Kidney glomerular epithelial cell (primary cell): ENCODE measurements at places on chromosomes 13 and 19.

GRCh38 chr13:50843257-50844083, at the start of gene DLEU7:
DLEU7 (minus strand) TSS chr13:50843692; CDS start chr13:50843646, 46 bp downstream.
- no peak for DNase-seq

GRCh38 chr13:20239748-20240147, 7.6 kb upstream of the GJB6 start:
- DNase-seq: no peak

DNA sequence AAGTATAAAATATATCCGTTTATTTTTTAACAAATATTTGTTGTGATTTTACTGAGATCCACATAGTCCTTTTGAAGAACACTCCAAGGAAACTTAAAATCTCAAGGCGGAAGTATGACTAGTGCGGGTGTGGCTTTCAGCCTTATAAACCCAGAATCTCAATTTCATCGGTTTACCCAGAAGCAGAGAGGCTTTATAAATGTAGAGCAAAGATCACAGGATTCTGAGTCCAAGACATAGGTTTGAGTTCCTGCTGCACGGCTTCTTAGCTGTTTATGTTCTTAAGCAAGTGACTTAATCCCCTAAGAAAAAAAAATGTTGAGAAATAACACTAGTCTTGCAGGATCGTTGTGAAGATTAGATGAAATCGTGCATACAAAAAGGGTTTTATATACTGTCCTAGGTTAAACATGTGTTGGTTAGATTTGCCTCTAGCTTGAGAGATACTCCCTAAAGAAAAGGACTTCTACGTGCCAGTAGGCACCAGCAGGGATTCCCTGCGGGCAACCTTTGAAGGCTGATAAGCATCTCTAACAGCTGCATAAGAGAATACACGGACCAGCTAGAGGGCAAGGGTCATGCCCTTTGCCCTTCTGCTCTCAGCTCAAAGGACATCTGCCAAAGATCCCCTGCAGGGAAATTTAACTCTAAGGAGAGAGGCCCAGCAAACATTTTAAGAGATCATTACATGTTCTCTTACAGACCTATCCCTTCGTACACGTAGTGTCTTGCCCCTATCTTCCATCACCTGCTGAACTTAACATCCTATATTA, 130.4 kb upstream of the MIR17HG start:
- no peak for DNase-seq

DNA sequence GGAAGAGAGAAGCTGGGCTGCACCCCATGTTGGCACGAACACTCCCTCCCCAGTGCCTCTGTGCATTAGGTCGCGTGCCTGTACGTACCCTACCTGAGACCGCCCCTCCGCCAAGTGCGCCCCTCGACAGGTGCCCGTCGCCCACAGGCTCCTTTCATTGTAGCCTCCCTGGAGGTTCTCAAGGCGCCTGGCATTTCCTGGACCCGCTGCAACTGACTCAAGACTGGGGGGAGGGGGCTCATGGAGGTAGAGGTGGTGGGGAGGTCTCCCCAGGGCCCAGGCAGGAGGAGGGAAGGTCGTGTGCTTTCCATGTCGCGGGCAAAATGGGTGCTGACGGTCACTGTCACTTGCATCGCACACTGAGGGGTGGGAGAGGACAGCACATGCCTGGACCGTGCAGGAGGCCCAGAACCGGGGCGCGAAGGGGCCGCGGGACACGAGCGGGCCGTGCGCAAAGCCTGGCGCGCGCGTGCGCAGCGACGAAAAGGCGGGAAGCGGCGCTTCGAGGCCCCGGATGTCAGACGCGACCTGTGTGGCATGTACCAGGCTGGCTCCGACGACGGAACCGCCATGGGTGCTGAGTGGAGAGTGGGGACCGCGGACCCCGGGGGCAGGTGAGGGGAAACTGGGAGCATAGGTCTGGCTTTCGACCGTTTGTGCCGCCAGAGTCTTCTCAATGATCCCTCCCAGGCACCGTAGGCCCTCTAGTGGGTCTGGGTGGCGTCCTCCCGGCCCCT, 16.5 kb downstream of the NFIX start:
- DNase-seq: no peak

DNA sequence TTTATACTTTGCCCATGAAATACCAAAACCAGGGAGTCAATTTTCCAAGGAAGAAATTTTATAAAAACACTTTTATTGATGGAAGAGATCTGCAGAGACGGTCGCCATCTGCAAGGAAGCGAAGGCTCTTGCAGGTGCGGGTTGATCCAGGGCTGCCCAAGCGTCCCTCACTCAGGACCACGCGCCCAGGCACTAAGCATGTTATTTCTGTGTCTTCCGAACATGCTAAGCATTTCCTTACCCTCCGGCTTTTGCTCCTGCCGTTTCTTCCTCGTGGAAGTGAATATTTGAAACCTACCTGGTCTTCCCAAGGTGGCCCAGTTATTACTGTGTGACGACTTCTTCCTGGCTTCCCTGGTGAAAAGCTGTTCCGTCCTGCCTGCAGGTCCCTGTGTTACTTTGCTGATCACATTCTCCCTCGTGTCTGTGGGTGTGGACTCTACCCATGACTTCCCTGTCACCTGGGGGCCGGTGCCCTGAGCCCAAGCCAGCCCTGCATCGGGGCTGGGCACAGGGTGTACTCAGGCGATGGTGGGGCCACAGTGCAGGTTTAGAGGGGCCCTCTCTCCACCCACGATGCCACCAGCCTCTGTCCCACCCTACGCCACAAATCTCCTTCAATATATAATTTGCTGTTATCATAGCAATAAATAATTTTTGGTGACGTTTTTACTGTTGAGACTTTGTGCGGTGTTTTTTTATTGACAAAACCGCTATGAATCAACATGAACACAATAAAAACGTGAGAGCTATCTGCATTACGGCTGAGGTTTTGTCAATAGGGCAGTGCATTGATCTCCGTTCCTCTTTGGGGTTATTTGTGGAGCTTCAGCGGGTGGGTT, 119.4 kb downstream of the URI1 start:
- DNase-seq: no peak

DNA sequence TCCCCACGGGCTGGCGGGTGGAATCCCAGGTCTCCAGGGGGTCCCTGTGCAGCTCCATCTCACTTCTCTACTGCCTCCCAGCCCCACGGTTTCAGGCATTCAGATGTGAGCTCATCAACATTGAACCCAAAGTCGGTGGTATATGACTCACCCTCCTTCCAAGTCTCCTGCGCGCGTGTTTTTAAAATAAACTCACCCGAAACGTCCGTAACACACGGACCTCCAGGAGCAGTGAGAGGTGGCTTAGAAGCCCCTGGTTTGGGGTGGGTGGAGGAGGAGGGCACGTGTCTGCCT, 14.0 kb upstream of the CRTC1 start:
- DNase-seq: no peak

DNA sequence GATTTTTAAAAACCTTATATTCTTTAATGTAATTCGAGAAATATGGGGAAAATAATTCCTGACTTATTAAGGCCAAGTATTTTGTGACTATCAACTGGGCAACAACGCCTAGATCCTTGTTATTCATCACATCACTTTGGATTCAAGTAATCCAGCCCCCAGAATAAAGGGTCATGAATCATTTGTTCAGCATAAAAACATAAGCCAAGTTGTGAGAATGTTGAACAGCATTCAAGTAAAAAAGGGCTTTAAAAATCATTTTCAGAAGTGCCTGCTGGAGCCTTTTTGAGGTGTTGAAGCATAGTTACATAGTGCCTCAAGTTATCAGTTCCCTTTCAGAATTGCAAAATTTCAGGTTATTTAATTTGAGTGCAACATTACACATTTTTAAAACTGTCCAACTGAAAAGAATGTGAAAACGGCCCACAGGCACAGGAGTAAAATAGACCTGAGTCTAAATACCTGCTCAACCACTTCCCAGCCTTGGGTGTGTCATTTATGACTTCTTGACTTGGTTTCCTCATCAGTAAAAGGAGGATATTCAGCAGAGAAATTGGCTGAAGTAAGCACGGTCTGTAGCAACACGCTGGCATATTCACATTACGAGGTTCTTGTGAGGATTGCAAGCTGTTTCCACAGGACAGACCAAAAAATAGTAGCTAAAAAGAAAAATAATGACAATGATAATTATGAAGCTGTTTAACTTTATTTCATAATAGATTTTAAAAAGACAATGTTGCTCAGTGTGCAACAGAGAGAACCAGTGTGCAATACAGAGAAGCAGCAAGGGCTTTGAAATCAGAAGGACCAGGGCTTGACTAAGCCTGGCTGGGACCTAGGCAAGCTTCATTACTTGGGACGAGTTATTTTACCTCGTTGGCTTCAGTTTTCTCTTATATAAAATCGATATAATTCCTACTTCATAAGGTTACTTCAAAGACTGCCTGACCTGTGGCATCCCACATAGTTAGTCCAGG, 56.6 kb downstream of the MBNL2 start:
- DNase-seq: no peak

DNA sequence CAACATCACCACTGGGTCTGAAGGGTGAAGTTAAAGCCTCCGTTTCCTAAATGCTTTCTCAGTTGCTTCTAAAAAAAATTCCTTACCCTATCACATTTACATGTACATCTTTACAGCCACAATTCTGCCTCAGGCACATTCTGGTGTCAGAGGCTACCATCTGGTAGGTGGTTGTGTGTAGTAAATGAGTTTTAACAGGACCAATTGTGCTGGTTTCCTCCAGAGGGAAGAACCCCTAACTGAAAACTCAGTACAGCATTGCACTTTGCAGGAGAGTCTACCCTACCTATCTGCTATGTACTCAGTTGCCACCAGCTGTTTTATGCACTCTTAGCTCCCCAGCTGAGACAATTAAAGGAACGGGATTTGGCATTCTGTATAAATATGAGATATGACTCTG, 1576.5 kb downstream of the PCDH9 start:
- DNase-seq: no peak

DNA sequence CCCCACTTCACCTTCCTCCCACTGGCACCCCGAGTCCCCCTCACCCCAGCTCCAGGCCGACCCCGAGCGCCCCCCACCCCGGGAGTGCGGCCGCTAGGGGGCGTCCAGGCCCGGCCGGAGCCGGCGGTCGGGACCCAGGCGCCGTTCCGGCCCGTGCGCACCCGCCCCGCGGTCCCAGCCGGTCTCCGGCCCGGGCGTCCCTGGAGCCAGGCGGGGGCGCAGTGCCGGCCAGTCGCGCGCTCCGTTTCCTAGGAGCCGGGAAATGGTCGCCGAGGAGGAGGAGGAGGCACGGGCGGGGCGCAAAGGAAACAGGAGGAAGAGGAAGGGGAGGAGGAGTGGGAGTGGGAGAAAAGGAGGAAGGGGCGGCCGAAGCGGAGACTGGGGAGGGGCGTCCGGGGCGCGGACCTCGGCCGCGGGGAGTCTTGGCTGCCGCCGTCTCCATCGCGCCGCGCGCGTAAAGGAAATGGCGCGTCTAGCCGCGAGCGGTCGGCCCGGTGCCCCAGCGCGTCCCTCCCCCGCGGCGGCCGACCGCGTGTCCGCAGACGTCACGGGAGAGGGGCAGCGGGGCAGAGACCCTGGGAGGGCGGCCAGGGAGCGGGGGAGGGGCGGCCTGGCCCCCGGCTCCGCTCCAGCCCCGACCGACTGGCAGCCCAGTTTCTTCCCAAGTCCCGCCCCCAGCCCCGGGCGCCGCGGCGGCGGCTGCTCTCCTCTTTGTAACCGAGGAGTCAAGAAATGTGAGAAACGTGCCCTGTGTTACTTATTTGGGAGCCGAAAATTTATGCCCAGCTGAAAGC, 1.1 kb upstream of the KCTD15 start:
- peak; percentile 45 for DNase-seq

GRCh38 chr13:20713751-20714150, 10.3 kb downstream of the IL17D start:
- no peak for DNase-seq

GRCh38 chr13:37090912-37091311, 14.6 kb downstream of the CSNK1A1L start:
- no peak for DNase-seq

DNA sequence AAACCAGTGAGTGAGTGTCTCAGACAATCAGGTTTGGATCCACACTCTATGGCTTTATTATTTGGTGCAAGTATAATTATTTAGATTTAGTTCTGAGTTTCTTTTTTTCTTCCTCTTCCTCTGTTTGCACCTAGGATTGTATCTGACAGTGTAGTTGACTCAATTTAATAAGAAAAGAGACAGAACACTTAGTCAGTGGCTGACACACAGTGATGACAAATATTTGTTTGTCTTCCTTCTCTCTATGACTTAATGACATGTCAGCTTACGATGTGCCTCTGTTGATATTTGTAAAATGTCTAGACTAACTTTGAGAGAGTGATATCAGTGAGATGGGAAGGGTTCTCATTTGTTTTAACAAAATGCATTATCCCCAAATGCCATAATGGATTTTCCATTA, 129.5 kb upstream of the SLC10A2 start:
- DNase-seq: no peak

DNA sequence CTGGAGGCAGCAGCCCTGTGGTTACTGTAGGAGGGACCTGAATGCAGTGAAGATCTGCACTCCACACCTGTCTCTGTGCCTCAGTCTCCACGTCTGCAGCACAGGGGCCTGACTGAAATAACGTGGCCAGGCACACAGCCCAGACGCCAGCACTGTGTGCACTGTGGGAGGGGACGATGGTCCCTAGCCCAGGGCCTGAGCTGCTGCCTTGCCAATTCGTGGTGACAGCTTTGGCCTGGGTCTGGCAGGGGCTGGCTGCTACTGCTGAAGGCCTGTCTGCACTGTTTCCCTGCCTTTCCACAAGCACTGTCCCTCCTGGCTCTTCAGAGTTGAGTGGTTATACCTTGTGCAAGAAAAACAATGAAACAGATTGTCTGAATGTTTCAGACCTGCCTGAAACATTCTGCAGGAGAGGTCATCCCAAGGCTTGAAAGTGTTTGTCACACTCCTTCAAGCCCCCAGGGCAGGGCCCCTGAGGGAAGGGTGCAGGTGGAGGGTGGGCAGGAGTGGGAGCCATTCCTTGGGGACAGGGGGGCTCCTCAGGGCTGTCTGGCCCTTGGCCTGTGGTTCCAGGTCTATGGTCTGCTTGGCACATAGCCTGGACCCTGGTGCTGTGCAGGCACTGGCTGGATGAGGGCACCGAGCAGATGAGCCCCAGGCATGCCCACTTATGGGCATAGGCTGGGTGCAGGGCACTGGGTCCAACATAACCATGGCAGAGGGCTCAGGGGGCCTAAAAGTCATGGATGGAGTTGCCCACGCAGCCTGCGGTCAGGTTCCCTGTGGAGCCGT, 38.7 kb upstream of the LDLR start:
- no peak for DNase-seq

DNA sequence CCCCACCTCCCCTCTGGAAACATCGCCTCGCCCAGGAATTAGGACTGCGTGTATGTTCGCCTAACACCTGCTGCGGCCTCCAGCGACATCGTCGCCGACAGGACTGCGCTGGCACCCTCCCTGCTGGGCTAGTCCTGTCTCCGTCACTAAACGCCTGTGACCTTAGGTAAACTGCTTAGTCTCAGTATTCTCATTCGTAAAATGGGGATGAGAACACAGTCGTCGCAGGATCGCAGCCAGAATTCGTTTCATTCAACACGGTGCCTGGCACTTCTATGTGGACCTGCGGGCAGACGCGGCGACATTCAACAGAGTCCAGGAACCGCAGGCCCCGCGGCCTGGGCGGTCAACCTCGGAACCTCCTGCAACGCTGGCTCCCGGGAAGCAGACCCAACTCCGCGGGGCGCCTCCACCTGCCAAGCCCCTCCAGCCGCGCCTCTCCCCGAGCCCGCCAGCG, 485 bp downstream of the CRYL1 start:
- peak; percentile 31 for DNase-seq

GRCh38 chr19:45075301-45076028, 813 bp downstream of the ZNF296 start:
- no peak for DNase-seq
